ENCODE measurements at places on chromosomes 13 and 19. TPM values are rescaled to one million over a fixed set of nuclear protein-coding genes. Genes with fewer than 3 reads are reported as not detected.

DNA sequence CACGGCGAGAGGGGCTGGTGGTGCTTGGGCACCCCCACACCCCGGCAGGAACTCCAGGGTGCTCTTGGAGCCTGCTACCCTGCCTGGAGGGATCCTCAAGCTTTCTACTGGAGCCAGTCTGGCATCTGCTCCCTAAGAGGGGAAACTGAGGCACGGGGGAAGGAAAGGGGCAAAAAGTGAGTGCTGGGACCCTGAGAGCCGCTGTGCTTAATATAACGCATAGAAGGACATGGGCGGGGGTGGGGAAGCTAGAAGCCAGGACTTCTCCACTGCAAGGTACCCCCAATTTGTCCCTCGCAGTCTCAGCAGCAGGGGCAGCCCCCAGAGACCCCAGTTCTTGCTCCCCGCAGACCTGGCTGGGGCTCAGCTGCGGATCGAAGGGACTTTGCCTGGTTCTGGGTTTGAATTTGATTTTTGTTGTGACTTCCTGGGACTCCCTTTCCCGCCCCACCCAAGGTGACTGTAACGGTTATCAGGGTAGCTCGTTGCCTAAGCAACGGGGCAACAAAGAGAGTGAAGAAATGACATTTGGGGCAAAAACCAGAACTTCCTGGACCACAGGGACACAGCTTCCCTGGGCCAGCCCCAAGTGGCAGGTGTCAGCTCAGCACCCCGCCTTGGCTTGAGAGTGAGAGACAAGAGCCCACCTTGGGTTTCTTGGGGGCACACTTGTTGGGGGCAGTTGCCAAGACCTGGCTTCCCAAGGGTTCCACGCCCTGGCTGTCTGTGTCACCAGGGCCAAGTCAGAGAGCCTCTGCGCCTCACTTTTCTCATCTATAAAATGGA is 638 bp downstream of the ADGRE5 start:
- H3K36me3 ChIP-seq = no peaks in the 10 kb centered on the region
- peaks cover 44% of the 10 kb centered on the region for H3K4me1 ChIP-seq
- DNase-seq = no peak
- peak overlapping the region; percentile 48 for H3K4me3 ChIP-seq
- H3K27me3 ChIP-seq = no peaks in the 10 kb centered on the region

DNA sequence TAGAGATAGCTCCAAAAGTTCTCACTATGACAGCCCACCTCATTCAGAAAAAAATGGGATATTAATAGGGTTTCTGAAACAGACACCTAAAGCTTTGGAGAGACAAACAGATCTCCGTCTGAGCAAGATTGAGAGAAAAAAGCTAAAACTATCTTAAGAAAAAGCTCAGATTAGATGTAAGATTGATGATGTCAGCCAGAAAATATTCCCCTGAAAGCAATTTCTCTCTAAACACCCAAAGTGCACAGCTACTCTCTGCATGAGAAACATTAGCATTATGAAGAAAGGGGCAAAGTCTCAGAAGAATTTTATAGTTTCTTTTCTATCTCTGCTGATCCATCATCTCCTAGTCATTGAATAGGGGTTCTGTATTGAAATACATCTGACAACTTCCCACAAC is 148.9 kb downstream of the ZNF737 start:
- H3K27me3 ChIP-seq = no peaks in the 10 kb centered on the region
- no peaks in the 10 kb centered on the region for H3K36me3 ChIP-seq
- no peaks in the 10 kb centered on the region for H3K4me1 ChIP-seq
- no peak overlapping the region for H3K4me3 ChIP-seq

DNA sequence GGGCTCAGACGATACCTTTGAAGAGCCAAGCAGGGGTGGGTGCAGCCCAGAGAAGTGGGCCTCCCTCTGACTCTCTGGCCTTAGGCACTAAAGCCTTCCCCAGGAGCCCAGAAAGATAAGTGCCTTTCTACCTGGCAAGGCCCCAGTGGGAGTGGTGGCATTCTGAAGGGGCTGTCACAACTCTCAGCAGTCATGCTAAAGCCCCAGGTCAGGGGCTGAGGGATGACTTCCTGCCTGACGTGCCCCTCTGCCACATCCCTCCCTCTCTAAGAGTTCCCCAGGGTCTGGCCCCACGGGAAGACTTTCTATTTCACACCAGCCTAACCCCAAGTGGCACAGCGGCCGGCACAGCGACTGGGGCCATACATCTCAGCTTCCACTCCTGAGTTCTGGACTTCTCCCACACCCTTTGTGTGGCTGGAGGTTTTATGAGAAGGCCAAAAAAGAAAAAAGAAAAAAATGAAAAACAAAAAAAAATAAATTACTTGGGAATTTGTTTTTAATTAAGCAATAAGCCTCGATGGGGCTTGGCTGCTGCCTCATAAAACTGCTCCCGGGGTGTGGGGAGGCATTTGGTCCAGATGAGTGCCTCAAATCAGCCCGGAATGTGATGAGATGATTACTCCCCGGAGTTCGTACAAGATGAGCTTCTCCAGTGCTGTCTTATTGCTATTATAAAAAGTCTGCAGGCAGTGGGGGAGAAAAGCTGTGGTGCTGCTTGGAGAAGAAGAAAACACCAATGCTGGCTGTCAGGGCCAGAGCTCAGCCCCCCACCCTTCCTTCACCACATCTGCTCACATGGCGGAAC is 28.5 kb upstream of the PLEKHF1 start:
- DNase-seq = no peak
- no peak overlapping the region for H3K4me3 ChIP-seq
- H3K36me3 ChIP-seq = no peaks in the 10 kb centered on the region
- no peaks in the 10 kb centered on the region for H3K4me1 ChIP-seq

- no peak overlapping the region for H3K27ac ChIP-seq
- H3K36me3 ChIP-seq = no peaks in the 10 kb centered on the region
- DNase-seq = no peak
- peaks cover 5% of the 10 kb centered on the region for H3K27me3 ChIP-seq
These were observed 279.8 kb upstream of the EDNRB start for GRCh38 chr13:78198419-78198818.

- H3K27ac ChIP-seq = no peak overlapping the region
- DNase-seq = no peak
- no peak overlapping the region for H3K4me3 ChIP-seq
- H3K27me3 ChIP-seq = no peaks in the 10 kb centered on the region
These were observed 58.0 kb upstream of the CYSLTR2 start for GRCh38 chr13:48595431-48596429.

- H3K27me3 ChIP-seq = peaks cover 34% of the 10 kb centered on the region
- no peaks in the 10 kb centered on the region for H3K36me3 ChIP-seq
- H3K4me1 ChIP-seq = no peaks in the 10 kb centered on the region
- H3K4me3 ChIP-seq = no peak overlapping the region
- no peak for DNase-seq
- H3K27ac ChIP-seq = no peak overlapping the region
These were observed 180.6 kb upstream of the SOX1 start for GRCh38 chr13:111886217-111886945.

- no peaks in the 10 kb centered on the region for H3K27me3 ChIP-seq
- H3K4me1 ChIP-seq = peaks cover 4% of the 10 kb centered on the region
- H3K4me3 ChIP-seq = peak overlapping the region; percentile 77
- H3K36me3 ChIP-seq = peaks cover 8% of the 10 kb centered on the region
- no peak for DNase-seq
These were observed 749 bp upstream of the PAN3 start for GRCh38 chr13:28137596-28137995.

- no peak for DNase-seq
- no peaks in the 10 kb centered on the region for H3K4me1 ChIP-seq
- peaks cover 56% of the 10 kb centered on the region for H3K36me3 ChIP-seq
- H3K27ac ChIP-seq = no peak overlapping the region
- H3K4me3 ChIP-seq = no peak overlapping the region
These were observed 40.8 kb downstream of the SERPINE3 start for GRCh38 chr13:51380269-51380668.

The CYP4F12 gene
- not detected for total RNA-seq

The DIAPH3 gene
- total RNA-seq = 33.9 TPM

The ZNF154 gene
- 0.92 TPM for total RNA-seq

The RASIP1 gene
- 0.53 TPM for total RNA-seq

All from SJSA1 (cell line).